ENCODE measurements at places on chromosomes 5 and 9.

- peaks cover 4% of the 10 kb centered on the region for H3K27me3 ChIP-seq
- no peak for DNase-seq
These were observed 59.1 kb downstream of the BARX1 start for GRCh38 chr9:93896093-93896492.

GRCh38 chr5:41980870-41981269 is 55.8 kb downstream of the FBXO4 start:
- H3K4me3 ChIP-seq = no peak overlapping the region
- H3K27me3 ChIP-seq = peaks cover 2% of the 10 kb centered on the region
- H3K36me3 ChIP-seq = no peaks in the 10 kb centered on the region
- no peak overlapping the region for H3K27ac ChIP-seq

DNA sequence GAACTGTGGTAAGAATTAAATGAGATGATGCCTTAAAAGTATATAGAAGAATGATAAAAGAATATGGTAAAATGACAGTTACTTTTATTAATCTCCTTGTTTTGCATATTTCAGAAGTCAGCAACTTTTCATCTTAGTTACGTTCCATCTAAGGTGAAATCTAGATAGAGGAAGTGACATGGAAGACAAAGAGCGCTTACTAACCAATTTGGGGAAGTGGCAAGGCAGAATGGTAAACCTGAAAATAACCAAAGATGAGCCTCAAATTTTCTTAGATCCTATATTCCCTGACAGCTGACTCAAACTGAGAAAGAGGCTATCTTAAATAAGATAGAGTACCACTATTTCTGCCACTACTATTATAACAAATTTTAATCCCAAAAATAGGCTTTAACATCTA is 52.5 kb downstream of the FGF10 start:
- no peak overlapping the region for H3K4me3 ChIP-seq
- H3K27ac ChIP-seq = no peak overlapping the region
- H3K4me1 ChIP-seq = no peaks in the 10 kb centered on the region
- H3K27me3 ChIP-seq = no peaks in the 10 kb centered on the region

GRCh38 chr5:149380466-149381121 is 1.5 kb upstream of the IL17B start:
- no peaks in the 10 kb centered on the region for H3K4me1 ChIP-seq
- H3K4me3 ChIP-seq = no peak overlapping the region
- H3K27ac ChIP-seq = no peak overlapping the region
- peaks cover 4% of the 10 kb centered on the region for H3K36me3 ChIP-seq
- no peak for DNase-seq

- no peak overlapping the region for H3K4me3 ChIP-seq
- peaks cover 6% of the 10 kb centered on the region for H3K36me3 ChIP-seq
- no peak overlapping the region for H3K27ac ChIP-seq
These were observed 90.1 kb downstream of the GOLPH3 start for GRCh38 chr5:32083981-32084430.

GRCh38 chr5:50800410-50800809 is 134.0 kb downstream of the PARP8 start:
- H3K27me3 ChIP-seq = no peaks in the 10 kb centered on the region
- H3K4me3 ChIP-seq = no peak overlapping the region
- no peak for DNase-seq
- H3K36me3 ChIP-seq = peaks cover 9% of the 10 kb centered on the region
- H3K4me1 ChIP-seq = no peaks in the 10 kb centered on the region

- H3K4me1 ChIP-seq = peaks cover 2% of the 10 kb centered on the region
- no peak overlapping the region for H3K4me3 ChIP-seq
- peak; percentile 30 for DNase-seq
- peak overlapping the region; percentile 44 for H3K27ac ChIP-seq
These were observed 137.9 kb upstream of the TRIM32 start for GRCh38 chr9:116549061-116549664.

GRCh38 chr9:137000177-137000930 is 4.0 kb upstream of the CLIC3 start:
- H3K36me3 ChIP-seq = no peaks in the 10 kb centered on the region
- H3K27ac ChIP-seq = no peak overlapping the region
- no peak for DNase-seq
- no peaks in the 10 kb centered on the region for H3K4me1 ChIP-seq
- no peak overlapping the region for H3K4me3 ChIP-seq
- peaks cover 3% of the 10 kb centered on the region for H3K27me3 ChIP-seq

DNA sequence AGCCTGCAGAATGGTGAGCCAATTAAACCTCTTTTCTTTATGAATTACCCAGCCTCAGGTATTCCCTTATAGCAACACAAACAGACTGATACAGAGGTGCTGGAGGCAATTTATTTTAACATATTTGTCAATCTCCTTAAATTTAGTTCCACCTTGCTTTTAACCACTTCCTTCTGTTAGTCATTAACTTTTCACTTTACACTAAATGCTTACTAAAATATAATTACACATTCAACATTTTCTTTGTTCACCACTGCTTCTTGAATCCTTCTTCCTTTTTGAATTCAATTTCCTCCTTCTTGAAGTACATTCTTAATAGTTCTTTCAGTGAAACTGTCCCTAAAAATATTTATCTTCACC is 39.4 kb downstream of the LYRM7 start:
- H3K27ac ChIP-seq = no peak overlapping the region
- H3K4me3 ChIP-seq = no peak overlapping the region
- no peaks in the 10 kb centered on the region for H3K36me3 ChIP-seq
- H3K27me3 ChIP-seq = peaks cover 4% of the 10 kb centered on the region
- no peak for DNase-seq

GRCh38 chr5:36089989-36090388 is 23.3 kb upstream of the UGT3A2 start:
- peaks cover 3% of the 10 kb centered on the region for H3K27me3 ChIP-seq
- H3K4me1 ChIP-seq = peaks cover 4% of the 10 kb centered on the region
- H3K27ac ChIP-seq = peak overlapping the region; percentile 53
- peak; percentile 33 for DNase-seq
- no peak overlapping the region for H3K4me3 ChIP-seq

GRCh38 chr9:29701559-29701958 is 2128.3 kb upstream of the C9orf72 start:
- no peak overlapping the region for H3K27ac ChIP-seq
- H3K27me3 ChIP-seq = no peaks in the 10 kb centered on the region
- H3K4me1 ChIP-seq = no peaks in the 10 kb centered on the region
- DNase-seq = no peak

DNA sequence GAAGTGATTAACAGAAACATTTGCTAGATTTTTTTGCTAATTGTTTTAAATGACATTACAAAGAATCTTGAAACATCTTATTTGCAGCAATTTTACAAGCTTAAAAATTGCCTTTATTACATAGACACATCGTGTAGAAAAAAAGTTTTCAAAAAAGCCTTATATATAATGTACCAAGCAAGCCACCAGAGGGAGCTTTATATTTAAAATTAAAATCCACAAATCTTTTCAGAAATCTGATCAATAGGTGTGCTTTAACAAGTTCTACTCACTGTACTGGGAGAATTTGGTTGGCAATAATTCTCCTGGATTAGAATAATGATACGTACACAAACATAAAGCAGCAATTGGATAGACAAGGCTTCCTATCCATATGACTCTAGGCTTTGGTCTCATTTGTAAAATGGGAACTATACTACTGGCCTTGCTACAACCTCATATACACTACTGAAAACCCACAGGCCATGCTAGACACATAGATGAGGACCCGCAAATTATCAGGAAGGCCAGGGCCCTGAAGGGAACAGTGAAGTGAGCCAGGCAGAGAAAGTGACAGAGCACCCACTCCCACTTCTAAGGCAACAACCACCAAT is 4.8 kb downstream of the PSMB7 start:
- H3K27ac ChIP-seq = no peak overlapping the region
- no peak overlapping the region for H3K4me3 ChIP-seq
- H3K27me3 ChIP-seq = peaks cover 3% of the 10 kb centered on the region
- H3K4me1 ChIP-seq = peaks cover 3% of the 10 kb centered on the region
- H3K36me3 ChIP-seq = no peaks in the 10 kb centered on the region

GRCh38 chr5:32933692-32934091 is 222.6 kb downstream of the NPR3 start:
- no peaks in the 10 kb centered on the region for H3K36me3 ChIP-seq
- no peak overlapping the region for H3K4me3 ChIP-seq
- H3K27me3 ChIP-seq = peaks cover 2% of the 10 kb centered on the region
- H3K27ac ChIP-seq = no peak overlapping the region
- peaks cover 2% of the 10 kb centered on the region for H3K4me1 ChIP-seq
- no peak for DNase-seq

- H3K27me3 ChIP-seq = no peaks in the 10 kb centered on the region
- no peak overlapping the region for H3K27ac ChIP-seq
- no peak overlapping the region for H3K4me3 ChIP-seq
These were observed 84.4 kb downstream of the RAPGEF6 start for GRCh38 chr5:131550606-131551005.

GRCh38 chr5:115749016-115749415 is 67.4 kb downstream of the CDO1 start:
- no peak for DNase-seq
- no peak overlapping the region for H3K4me3 ChIP-seq
- H3K4me1 ChIP-seq = no peaks in the 10 kb centered on the region
- peaks cover 24% of the 10 kb centered on the region for H3K36me3 ChIP-seq

DNA sequence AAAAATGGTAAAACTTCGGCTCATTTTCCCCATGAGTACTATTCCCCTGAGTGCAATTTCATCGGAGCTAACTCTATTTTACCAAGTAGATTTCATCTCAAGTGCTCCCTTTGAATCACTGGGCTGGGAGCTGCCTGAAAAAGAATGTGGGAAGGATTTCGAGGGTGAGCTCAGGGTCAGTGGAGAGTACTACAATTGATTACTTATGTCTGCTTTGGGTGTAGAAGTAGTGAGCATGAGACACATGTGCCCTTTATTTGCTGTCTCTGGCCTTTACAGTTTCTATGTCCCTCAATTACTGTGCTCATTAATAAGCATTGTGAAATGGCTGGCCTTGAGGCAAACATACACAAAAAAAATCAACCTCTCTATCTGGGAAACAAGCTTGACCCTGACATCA is 172.7 kb upstream of the RFX3 start:
- peaks cover 26% of the 10 kb centered on the region for H3K4me1 ChIP-seq
- peaks cover 4% of the 10 kb centered on the region for H3K36me3 ChIP-seq
- H3K27me3 ChIP-seq = no peaks in the 10 kb centered on the region
- DNase-seq = no peak
- H3K27ac ChIP-seq = peak overlapping the region; percentile 85
- H3K4me3 ChIP-seq = peak overlapping the region; percentile 20

DNA sequence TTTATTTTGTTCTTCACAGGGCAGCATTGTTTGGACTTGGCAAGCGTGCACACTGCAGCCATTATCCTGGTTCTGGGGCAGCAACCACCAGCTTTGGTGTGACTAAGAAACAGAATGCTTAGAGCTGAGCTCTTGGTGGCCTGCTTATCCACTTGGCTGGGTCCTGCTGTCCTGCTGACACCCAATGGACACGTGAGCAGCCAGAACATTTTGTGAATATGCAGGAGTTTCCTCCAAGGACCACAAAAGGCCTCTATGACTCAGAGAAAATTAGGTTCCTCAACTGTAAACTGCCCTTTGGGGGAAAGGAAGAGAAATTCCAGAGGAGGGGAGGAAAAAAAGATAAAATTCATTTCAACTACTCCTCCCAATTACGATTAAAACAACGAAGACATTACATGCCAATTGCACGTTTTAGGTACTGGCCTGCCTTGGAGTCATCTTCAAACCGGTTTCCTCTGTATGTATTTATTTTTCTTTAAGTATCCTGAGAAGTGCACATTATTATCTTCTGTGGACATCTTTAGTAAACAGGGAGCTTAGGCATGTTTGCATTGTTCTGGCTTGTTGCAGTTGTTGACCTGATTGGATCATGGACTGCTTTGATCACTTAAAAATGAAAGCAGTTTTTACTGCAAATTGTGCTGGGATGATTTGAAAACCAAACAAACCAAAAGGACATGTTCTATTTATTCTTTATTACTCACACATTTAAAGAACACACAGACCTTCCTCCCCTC is 82.3 kb upstream of the TLE4 start:
- no peak overlapping the region for H3K27ac ChIP-seq
- H3K4me3 ChIP-seq = no peak overlapping the region
- no peaks in the 10 kb centered on the region for H3K27me3 ChIP-seq
- H3K36me3 ChIP-seq = peaks cover 5% of the 10 kb centered on the region
- no peaks in the 10 kb centered on the region for H3K4me1 ChIP-seq

DNA sequence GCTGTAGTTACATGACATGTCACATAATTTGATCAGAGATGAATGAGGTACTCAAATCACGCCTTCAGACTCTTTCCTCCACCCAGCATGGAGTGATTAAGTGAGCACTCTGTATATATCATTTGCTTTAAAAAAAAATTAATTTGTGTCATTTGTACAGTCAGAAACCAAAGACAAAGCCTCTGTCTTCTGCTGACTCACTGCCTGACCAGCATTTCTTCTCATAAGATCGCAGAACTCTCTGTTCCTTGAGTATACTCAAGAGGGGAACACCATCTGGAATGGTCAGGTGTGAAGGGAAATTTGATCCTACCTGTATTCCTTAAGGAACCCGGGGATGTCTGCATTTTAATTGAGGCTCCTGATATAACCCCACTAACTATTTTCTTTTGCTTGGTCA is 254.4 kb downstream of the FAM114A2 start:
- no peak for DNase-seq
- peaks cover 10% of the 10 kb centered on the region for H3K4me1 ChIP-seq
- H3K27me3 ChIP-seq = peaks cover 1% of the 10 kb centered on the region

DNA sequence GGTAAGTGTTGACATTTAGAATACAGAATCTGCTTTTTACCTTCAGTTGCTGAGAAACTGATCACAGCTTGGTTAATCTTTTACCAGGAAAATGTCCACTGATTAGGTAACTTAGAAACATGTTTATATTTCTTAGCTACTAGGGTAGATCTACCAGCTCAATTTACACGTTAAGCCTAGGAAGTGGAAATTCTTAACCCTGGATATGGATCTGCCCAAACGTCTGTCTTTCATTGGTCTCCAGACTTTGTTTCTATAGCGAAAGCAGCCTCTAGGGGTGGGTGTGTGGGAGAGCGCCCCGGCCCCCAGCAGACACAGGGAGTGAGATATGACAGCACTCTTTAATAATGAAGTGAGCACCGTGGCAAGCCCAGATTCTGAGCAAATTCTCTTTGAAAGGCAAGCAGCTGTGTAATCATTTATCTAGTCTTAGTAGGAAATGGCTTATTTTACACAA is 141.6 kb upstream of the ZNF608 start:
- H3K4me1 ChIP-seq = peaks cover 26% of the 10 kb centered on the region
- peak; percentile 41 for DNase-seq
- H3K27me3 ChIP-seq = no peaks in the 10 kb centered on the region
- H3K36me3 ChIP-seq = no peaks in the 10 kb centered on the region
- H3K27ac ChIP-seq = peak overlapping the region; percentile 36
- H3K4me3 ChIP-seq = peak overlapping the region; percentile 49

GRCh38 chr9:107020040-107020530 is 157.1 kb downstream of the ZNF462 start:
- peaks cover 4% of the 10 kb centered on the region for H3K4me1 ChIP-seq
- no peak overlapping the region for H3K27ac ChIP-seq
- peaks cover 5% of the 10 kb centered on the region for H3K27me3 ChIP-seq
- peaks cover 5% of the 10 kb centered on the region for H3K36me3 ChIP-seq

DNA sequence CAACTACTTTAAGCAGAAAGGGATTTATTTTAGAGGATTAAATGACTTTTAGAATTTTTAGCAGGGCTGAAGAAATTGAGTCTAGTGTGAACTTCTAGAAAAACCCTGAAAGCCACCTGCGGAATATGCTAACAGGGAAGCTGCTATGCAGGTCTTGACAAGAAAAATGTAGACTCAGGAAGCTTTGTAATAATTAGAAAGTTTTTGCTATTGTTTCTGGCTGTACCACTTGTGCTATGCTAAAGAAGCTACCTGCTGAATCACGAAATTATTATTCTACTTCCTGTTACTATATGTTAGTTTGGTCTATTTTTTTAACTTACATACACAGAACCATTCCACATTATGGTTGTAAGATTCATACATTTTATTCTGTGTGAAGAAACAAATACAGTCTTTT is 74.0 kb upstream of the CHSY3 start:
- DNase-seq = no peak
- no peaks in the 10 kb centered on the region for H3K4me1 ChIP-seq
- H3K36me3 ChIP-seq = no peaks in the 10 kb centered on the region
- no peaks in the 10 kb centered on the region for H3K27me3 ChIP-seq
- no peak overlapping the region for H3K27ac ChIP-seq
- no peak overlapping the region for H3K4me3 ChIP-seq
